Kidney (tissue), 22 donors: ENCODE measurements at places on chromosomes 16 and 17. TPM values are rescaled to one million over a fixed set of nuclear protein-coding genes. Genes with fewer than 3 reads are reported as not detected.

The IL32 gene
- 495 TPM for polyA plus RNA-seq

The SMTNL2 gene
- polyA plus RNA-seq = 58.1 TPM

The ZFP3 gene
- 3.4 TPM for polyA plus RNA-seq

The KRTAP17-1 gene
- polyA plus RNA-seq = not detected

GRCh38 chr16:78505036-78505435 lies 405.6 kb downstream of the WWOX start:
- DNase-seq = no peak

DNA sequence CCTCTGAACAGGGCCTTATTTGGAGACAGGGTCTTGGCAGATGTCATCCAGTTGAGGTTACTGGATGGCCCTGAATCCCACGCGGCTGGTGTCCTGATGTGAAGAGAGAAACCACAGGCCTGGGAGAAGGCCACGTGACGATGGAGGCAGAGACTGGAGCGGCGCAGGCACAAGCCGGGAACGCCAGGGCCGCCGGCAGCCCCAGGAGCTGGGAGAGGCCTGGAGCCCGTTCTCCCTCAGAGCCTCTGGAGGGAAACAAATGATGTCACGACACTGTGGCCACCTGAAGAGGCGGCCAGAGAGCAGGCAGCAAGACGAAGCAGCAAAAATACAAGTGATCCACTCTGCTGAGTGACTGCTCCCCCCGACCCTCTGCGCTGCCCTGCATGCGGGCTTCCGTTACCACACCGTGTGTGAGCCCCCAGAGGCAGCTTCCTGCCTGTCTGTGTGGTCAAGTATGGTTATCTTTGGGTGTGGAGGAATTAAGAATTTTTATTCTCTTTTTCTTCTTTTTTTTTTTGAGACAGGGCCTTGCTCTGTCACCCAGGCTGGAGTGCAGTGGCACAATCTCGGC lies 11.6 kb downstream of the CD7 start:
- no peak for DNase-seq

GRCh38 chr17:81388612-81389367 lies 6.5 kb upstream of the BAHCC1 start:
- peak; percentile 64 for DNase-seq

DNA sequence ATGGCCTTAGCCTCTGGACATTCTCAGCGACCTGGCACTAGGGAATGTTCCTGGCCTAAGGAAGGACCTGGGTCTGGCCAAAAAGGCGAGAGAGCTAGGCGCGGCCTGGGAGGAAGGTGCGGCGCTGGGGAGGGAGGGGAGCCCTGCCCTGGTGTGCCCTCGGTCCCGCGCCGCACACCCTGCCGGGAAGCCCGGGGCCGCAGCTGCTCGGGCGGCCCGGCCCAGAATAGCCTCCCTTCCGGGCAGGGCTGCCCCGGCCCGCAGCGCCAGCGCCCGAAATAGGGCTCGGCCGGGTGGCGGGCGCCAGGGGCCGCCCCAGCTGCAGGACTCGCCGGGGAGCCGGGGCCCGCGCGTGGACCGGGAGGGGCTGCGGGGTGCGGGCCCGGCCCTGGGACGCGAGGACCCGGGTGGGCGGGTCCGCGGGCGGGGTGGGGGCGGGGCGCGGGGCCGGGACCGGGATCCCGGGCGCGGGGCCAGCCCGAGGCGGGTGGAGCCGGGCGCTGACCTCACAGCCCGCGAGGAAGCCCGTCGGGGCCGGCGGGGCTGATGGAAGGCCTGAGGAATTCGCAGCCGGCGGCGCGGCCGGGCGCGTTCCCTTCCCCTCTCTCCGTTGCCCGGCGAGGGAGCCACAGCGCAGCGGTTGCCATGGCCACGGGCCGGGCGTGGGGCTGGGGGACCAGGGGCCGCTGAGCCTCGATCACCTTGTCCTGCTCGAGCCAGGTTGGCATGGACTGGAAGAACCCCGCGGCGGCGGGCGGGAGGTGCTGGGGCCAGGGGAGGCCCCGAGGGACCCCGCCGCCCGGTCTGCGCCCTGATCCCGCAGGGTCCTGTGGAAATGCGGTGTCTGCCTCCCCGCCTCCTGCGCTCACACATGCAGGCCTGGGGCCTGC lies 18.1 kb downstream of the SOCS3 start:
- peak; percentile 93 for DNase-seq

DNA sequence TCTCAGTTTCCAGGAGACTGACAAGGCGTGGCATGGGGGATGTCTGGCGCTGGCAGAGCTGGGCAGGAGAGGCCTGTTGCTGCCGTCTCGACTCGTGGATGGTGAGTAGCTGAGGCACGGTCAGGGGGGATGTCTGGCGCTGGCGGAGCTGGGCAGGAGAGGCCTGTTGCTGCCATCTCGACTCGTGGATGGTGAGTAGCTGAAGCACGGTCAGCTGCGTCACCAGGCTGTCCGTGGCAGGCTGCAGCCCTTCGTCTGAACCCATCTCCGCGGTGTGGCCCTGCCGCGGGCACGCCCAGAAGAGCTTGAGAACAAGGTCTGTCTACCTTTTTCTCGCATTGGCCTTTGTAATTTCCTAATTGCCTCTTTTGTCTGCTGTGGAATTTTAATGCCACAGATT lies 25.0 kb downstream of the ZNF750 start:
- no peak for DNase-seq

- no peak for DNase-seq
Observed at GRCh38 chr16:75109732-75110243, 6.8 kb downstream of the LDHD start.

DNA sequence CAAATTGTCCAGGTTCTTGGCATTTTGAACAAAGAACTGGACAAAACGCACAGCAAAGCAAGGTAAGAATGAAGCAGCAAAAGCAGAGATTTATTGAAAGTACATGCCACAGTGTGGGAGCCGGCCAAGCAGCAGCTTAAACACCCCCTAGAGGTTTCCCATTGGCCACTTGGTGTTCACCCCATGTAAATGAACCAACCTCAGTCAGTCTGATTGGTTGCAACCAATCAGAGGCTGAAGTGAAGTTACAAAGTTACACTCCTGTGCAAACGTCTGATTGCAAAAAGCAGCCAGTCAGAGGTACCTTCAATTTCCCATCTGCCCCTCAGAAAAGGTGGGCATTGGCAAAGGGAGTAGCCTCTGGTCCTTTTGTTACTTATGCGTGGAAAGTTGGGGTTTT lies 8.8 kb upstream of the ZNF263 start:
- DNase-seq = no peak

GRCh38 chr16:84453061-84453752 lies 51.3 kb downstream of the MEAK7 start:
- peak; percentile 66 for DNase-seq

DNA sequence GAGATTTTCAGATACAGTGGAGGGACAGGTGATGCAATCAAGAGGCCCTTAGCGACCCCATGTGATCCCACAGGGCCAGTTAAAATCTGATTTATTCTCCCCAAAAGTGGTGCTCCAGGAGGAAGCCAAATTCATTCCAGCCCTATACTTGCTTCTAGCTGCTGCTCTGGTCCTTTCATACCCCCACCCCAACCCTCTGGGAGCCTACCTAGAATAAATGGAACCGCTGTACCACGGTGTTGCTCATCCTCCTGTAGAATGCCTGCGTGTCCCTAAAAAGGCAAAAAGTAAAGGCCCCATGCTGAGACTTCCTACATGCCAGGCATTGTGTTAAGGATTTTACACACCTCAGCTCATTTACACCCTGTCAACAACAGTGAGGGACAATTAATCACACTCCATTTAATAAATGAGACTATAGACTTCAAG lies 2.0 kb upstream of the RASL10B start:
- DNase-seq = no peak
